Stimulated activated CD8-positive, alpha-beta memory T cell treated with anti-CD3 and anti-CD28 coated beads, Interleukin-4, amount 100 ng/mL, for 1 hour (primary cell): ENCODE measurements at places on chromosomes 6 and 20.

GRCh38 chr20:57390604-57391438 is at the start of gene RBM38:
Gene RBM38, plus strand, starts transcription at chr20:57391396. Its CDS starts 186 bp downstream, at chr20:57391582.
- DNase-seq, result peak; percentile 52

GRCh38 chr20:39210341-39211036 is 248.3 kb downstream of the DHX35 start:
- no peak for DNase-seq

DNA sequence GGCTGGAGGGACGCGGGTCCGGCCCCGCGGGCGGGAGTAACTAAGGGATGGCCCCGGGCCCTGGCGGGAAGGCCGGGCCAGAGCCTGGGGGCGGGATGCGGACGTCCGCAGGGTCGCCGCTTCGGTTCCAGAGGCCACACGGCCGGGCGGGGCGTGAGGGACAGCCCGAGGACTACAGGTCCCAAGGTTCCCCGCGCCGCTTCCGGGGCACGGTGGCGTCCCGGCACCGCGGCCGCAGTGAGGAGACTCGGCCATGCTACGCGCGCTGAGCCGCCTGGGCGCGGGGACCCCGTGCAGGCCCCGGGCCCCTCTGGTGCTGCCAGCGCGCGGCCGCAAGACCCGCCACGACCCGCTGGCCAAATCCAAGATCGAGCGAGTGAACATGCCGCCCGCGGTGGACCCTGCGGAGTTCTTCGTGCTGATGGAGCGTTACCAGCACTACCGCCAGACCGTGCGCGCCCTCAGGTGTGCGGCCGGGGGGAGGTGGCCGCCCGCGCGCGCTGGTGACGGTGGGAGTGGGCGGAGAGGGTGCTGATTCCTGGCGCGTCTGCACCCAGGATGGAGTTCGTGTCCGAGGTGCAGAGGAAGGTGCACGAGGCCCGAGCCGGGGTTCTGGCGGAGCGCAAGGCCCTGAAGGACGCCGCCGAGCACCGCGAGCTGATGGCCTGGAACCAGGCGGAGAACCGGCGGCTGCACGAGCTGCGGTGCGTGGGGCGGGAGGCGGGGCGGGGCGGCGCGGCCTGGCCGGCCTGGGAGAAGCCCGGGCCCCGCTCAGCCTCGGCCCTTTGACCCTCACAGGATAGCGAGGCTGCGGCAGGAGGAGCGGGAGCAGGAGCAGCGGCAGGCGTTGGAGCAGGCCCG is at the start of gene MRPS26:
Gene MRPS26 (plus strand): TSS at position 237 of the 861 bp plus-strand sequence. CDS start 17 bp downstream, at position 254.
- peak; percentile 35 for DNase-seq

- no peak for DNase-seq
These were observed 189.0 kb downstream of the ANKRD60 start for GRCh38 chr20:58039274-58040092.

DNA sequence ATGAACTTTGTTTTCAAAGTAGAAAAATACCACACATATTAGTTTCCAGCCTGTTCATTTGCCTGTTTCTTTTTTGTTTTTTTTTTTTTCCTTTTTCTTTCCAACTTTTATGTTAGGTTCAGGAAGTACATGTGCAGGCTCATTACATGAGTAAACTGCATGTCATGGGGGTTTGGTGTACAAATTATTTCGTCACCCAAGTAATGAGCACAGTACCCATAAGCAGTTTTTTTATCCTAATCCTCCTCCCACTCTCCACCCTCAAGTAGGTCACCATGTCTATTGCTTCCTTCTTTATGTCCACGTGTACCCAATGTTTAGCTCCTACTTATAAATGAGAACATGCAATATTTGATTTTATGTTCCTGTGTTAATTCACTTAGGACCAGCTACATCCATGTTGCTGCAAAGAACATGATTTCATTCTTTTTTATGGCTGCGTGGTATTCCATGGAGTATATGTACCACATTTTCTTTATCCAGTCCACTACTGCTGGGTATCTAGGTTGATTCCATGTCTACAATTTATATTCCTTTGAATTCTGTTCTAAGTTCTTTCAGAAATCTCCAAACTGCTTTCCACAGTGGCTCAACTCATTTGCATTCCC is 31.8 kb downstream of the SNX14 start:
- DNase-seq, result no peak

GRCh38 chr6:119024111-119024510 is 54.4 kb downstream of the FAM184A start:
- no peak for DNase-seq

DNA sequence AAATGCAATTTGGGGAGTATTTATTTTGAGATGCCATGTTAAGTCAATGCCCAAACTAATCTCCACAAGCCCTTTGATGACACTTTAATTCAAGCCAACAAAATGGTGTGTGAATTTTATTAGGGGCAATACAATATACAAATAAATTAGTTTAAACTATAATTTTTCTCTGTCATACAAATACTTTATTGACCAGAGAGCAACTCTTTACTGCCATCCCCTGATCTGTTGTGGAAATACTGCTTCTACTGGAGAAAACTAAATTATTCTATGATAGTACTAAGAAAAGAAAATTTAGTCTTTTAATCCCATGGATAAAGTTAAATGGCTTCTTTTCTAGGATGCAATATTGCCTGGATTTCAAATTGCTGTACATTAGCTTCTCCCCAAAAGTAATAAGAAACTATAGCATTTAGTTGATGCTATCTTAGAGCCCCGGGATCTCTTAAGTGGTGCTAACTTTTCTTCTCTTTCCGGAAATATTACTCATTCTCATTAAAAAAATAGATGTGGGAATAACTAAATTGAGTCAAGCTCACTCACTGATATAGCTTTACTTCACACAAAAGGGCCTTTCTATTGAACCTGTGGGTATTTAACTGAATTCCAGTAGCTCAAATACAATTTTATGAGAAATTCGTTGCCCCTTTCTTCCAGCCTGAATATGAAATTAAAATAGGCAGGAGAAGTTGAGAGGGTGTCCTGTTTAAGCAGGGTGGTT is 49.2 kb downstream of the SMPDL3A start:
- DNase-seq, result no peak

GRCh38 chr20:39188266-39188765 is 226.2 kb downstream of the DHX35 start:
- no peak for DNase-seq

DNA sequence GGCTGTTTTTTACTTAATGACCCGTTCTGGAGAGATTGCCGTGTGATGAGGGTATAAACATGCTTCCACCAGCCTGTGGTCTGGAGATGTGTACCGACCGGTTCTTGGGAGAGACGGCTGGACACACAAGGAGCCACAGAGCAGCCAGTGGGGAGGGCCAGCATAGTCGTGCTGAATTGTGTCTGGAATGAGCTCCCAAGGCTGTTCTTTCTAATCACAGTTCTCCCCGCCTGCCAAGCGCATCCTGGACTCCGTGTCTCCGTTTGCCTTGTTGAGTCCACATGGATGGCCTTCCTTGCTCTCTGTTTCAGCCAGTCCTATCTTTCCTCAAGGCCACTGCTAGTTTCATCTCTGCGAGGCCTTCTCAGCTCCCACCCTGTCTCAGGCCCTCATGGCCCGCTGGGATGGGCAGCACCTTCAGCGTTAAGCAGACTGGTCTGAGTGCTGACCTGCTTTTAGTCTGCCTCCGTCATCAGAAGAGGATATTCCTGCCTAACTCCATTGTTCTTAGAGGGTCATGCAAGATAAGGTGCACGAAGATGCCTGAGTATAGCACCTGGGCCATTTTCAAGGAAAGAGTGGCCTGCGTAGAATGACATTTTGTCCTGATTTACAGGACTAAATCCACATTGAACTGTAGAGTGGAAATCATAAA is 20.6 kb downstream of the MANBAL start:
- no peak for DNase-seq

GRCh38 chr6:43453831-43454230 is 1.5 kb downstream of the DLK2 start:
- DNase-seq, result no peak

- DNase-seq, result no peak
These were observed 618 bp downstream of the RTN4IP1 start for GRCh38 chr6:106628658-106629102.

GRCh38 chr6:4774296-4774695 is 1.9 kb upstream of the CDYL start:
- DNase-seq, result no peak

GRCh38 chr20:60219231-60219630 is 261.0 kb downstream of the CDH26 start:
- DNase-seq, result no peak

DNA sequence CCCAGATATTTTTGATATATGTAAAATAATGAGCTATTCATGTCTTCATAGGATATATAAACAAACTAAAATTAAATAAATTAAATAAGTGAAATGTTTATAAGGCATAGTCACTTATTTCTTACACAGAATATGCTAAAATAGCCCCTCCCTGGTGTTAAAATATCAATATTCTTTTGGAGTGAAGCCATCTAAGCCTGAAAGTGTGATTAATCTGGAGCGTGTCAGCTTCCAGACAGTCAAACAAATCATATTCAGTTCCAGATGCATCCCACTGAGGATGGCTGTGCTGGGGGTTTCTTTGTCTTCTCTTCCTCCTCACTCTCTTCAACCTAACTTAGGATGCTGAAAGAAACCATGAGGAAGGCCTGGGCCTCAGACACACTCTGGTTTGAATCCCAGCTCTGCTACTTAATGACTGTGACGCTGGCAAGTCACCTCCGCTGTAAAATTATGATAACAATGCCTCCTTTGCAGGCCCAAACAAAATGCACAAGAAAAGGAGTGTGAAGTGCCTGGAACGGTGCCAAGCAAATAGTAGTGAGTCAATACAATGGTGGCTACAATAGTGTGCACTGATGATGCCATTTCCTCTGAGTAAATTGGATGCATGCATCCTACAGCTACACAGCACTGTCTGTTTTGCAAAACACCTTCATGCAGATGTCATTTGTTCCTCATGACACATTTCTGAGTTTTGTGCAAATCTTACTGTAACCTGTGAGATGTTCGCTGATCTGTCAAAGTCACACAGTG is 161.4 kb downstream of the FOXC1 start:
- DNase-seq, result no peak

- DNase-seq, result no peak
These were observed 175.7 kb upstream of the AGPAT4 start for GRCh38 chr6:161449521-161449920.
